ENCODE measurements at places on chromosomes 5 and 9.

GRCh38 chr9:81031422-81032029 is 657.8 kb downstream of the TLE1 start:
- no peak overlapping the region for H3K4me3 ChIP-seq
- DNase-seq = no peak
- H3K27me3 ChIP-seq = no peaks in the 10 kb centered on the region
- H3K36me3 ChIP-seq = no peaks in the 10 kb centered on the region

DNA sequence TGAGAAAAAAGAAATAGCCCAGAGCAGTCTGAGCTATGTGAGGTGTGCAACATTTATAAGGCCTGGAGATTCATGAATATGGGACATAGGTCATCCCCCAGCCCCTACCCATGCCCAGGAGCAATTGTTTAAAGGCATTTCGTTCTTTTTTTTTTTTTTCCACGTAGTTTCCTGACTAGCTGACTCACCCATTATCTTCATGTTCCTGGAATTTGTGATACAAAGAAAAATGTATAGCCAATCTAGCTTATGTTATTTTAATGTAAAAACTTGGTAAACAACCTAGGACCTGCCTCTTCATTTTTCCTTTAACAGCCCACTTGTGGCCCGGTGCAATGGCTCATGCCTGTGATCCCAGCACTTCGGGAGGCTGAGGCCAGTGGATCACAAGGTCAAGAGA is 81.3 kb downstream of the OSTF1 start:
- no peak overlapping the region for H3K27ac ChIP-seq
- H3K36me3 ChIP-seq = peaks cover 44% of the 10 kb centered on the region
- no peak for DNase-seq
- no peak overlapping the region for H3K4me3 ChIP-seq

GRCh38 chr9:37309136-37309535 is 113.4 kb upstream of the GRHPR start:
- no peaks in the 10 kb centered on the region for H3K27me3 ChIP-seq
- H3K27ac ChIP-seq = no peak overlapping the region
- no peak for DNase-seq

DNA sequence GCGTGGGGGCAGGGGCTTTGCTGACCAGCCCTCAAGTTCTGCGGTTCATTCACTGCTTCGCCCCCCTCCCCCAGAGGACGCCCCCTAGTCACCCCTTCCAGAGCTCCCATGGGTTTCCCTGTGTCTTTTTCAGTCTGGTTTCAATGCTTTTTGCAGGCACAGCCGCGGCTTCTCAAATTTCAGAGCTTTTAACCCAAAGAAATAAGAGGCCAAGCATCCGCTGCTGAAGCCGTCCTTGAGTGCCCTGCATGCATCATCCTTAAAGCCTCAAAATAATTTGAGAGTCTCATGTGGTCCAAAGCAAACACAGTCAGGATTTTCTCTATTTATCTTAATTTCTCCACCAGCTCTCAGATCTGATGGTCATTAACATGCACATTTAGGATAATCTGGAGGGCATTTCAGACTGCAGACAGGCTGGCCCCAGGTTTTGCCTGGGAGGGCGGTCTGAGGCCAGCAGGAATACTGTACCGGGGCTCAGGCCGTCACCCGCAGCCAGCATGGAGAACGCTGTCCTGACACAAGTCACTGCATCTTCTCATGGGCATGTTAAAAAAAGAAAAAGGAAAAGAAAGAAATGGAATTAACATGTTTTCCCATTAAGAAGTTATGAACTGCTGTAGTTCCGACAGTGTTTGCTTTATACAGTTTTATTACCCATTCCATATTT is 420.8 kb upstream of the IRX4 start:
- H3K4me3 ChIP-seq = no peak overlapping the region
- no peaks in the 10 kb centered on the region for H3K4me1 ChIP-seq
- H3K27ac ChIP-seq = no peak overlapping the region
- H3K27me3 ChIP-seq = no peaks in the 10 kb centered on the region

- no peaks in the 10 kb centered on the region for H3K36me3 ChIP-seq
- H3K4me1 ChIP-seq = no peaks in the 10 kb centered on the region
- H3K4me3 ChIP-seq = no peak overlapping the region
- no peak for DNase-seq
Observed at GRCh38 chr9:73200694-73201452, 49.2 kb downstream of the ANXA1 start.

DNA sequence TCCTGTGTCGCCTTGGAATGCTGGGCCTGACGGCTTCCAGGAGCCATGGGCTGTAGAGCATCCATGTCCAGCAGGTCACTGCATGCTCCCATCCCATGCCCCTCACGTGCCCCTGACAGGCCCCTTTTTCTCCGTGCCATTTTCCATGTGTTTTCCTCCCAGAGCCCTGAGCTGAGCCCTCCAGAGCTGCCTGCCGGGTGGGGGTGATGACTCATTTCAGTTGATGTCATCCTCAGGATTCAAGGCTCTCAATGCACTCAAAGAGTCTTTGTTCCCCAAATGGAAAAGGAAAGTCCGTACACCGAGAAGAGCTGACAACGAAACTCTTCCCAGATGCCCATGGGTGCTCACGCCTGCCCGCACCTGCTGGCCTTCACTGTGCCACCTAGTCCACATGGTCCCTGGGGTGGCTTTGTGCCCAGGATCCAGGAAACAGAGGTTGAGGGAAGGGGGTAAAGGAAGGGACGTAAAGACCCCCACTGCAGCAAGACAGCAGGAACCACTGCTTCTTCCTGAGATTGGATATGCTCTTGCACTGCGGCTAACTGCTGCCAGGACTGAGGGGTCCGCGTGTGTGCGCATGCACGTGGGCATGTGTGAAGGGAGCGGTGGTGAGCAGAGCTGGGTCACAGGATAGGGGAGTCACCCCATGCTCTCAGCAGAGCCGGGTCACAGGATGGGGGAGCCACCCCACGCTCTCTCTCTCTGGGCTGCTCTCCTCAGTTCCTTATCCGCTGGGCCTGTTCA is 27.6 kb downstream of the COL15A1 start:
- H3K4me1 ChIP-seq = peaks cover 26% of the 10 kb centered on the region
- peaks cover 6% of the 10 kb centered on the region for H3K36me3 ChIP-seq
- H3K27me3 ChIP-seq = no peaks in the 10 kb centered on the region
- H3K27ac ChIP-seq = peak overlapping the region; percentile 75
- H3K4me3 ChIP-seq = no peak overlapping the region

GRCh38 chr5:72518001-72518683 is 10.9 kb upstream of the ZNF366 start:
- no peaks in the 10 kb centered on the region for H3K4me1 ChIP-seq
- peak; percentile 47 for DNase-seq
- H3K27me3 ChIP-seq = no peaks in the 10 kb centered on the region
- no peak overlapping the region for H3K4me3 ChIP-seq
- H3K27ac ChIP-seq = peak overlapping the region; percentile 54

- no peak overlapping the region for H3K4me3 ChIP-seq
- no peak overlapping the region for H3K27ac ChIP-seq
- no peaks in the 10 kb centered on the region for H3K36me3 ChIP-seq
- DNase-seq = no peak
Observed at GRCh38 chr5:159642379-159642778, 273.9 kb upstream of the ADRA1B start.

DNA sequence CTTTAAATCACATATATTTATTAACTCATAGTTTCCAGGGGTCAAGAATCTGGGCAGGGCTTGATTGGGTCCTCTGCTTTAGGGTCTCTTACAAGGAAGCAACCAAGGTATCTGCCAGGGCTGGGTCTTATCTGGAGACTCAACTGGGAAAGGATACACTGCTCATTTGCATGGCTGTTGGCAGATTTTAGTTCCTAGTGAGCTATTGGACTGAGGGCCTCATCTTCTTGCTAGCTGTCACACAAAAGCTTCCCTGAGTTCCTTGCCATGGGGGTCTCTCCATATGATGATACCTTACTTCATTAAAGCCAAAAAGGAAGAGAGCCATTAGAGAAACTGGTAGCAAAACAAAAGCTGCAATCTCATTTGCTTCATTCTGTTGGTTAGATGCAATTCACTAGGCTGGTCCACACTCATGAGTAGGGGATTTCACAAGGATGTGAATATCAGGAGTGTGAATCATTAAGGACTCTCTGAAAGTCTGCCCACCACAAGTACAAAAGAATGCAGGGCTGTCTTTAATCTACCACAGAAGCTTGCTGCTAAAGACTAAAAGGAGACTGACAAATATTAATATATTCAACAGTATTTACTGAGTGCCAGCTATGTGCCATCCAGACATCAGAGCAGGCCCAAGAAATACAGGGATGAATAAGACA is 42.0 kb upstream of the TIMD4 start:
- no peaks in the 10 kb centered on the region for H3K4me1 ChIP-seq
- no peaks in the 10 kb centered on the region for H3K27me3 ChIP-seq
- H3K27ac ChIP-seq = no peak overlapping the region
- H3K4me3 ChIP-seq = no peak overlapping the region
- no peaks in the 10 kb centered on the region for H3K36me3 ChIP-seq
- no peak for DNase-seq

- DNase-seq = no peak
- no peaks in the 10 kb centered on the region for H3K27me3 ChIP-seq
- peaks cover 21% of the 10 kb centered on the region for H3K4me1 ChIP-seq
Observed at GRCh38 chr9:107730666-107731065, 241.1 kb upstream of the KLF4 start.

DNA sequence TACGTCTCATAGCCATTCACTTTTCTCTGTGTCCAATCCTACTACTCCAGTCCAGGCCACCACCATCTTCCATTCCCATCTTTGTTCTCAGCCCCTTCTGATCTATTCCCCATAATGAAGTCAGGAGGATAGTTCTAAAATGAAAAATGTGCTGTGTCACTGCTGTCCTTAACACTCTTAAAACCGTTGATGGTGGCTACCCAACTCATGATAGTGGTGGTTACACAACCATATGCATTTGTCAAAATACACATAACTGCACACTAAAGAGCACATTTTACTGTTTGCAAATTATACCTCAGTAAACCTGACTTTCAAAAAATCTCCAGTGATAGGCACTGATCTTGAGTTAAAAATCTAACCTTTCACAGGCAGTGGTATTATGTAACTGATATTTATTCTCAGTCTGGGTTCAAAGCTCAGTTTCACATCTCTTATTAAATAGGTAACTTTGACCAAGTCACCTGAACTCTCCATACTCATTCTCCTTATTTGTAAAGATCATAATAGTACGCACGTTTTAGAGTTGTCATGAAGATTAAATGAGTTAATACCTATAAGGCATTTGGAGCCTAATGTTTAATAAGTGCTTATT is 24.6 kb upstream of the ADRB2 start:
- no peak overlapping the region for H3K27ac ChIP-seq
- no peaks in the 10 kb centered on the region for H3K27me3 ChIP-seq
- no peak for DNase-seq
- H3K36me3 ChIP-seq = no peaks in the 10 kb centered on the region

- H3K27me3 ChIP-seq = no peaks in the 10 kb centered on the region
- H3K27ac ChIP-seq = no peak overlapping the region
- no peak overlapping the region for H3K4me3 ChIP-seq
- H3K36me3 ChIP-seq = no peaks in the 10 kb centered on the region
- H3K4me1 ChIP-seq = no peaks in the 10 kb centered on the region
Observed at GRCh38 chr5:168784454-168784853, 205.3 kb upstream of the PANK3 start.

DNA sequence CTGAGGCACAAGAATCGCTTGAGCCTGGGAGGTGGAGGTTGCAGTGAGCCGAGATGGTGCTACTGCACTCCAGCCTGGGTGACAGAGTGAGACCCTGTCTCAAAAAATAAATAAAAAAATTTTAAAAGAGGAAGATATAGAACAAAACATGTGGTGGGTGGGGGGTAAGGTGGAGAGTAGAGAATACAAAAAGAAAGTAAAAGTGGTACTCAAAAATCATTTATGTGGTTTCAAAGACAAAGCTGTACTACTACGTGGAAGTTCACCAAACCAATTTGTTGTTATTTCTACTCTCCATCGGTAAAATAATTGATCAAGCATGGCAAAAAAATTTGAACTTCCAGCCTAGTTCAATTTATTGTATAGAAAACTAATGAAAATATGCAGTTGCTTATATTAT is 8.0 kb upstream of the OR13C3 start:
- H3K27ac ChIP-seq = no peak overlapping the region
- DNase-seq = no peak
- H3K4me1 ChIP-seq = no peaks in the 10 kb centered on the region
- H3K36me3 ChIP-seq = no peaks in the 10 kb centered on the region
- H3K27me3 ChIP-seq = no peaks in the 10 kb centered on the region
